ENCODE measurements at places on chromosomes 7 and 10. TPM values are rescaled to one million over a fixed set of nuclear protein-coding genes. Genes with fewer than 3 reads are reported as not detected.
A peak's percentile ranks its signal among the peaks of the same experiment; 100 is the strongest.

CRYGN gene
- total RNA-seq, result not detected

SCIN gene
- total RNA-seq, result not detected

NUTM2E gene
- 0.19 TPM for total RNA-seq

FKBP9 gene
- total RNA-seq, result 0.93 TPM

GCC1 gene
- total RNA-seq, result 14.8 TPM

DNA sequence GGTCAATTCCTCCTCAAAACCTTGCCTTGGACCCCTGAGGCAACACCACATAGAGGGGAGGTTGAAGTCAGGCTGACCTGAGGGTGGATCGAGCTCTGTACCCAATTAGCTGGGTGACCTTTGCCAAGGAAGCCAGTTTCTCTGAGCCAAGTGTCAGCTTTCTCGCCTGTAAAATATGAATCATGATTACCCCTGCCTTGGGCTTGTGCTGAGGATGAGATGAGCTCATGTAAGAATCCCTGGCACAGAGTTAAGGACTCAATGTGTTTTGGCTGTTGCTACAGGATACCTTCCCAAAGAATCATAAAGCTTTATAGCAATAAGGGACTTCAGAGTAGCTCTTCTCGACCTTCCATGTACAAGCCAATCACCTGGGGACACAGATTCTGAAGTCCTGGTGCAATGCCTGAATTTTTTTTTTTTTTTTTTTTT is 43.5 kb upstream of the CACUL1 start:
- no peaks in the 10 kb centered on the region for H3K4me1 ChIP-seq
- H3K4me3 ChIP-seq, result no peak overlapping the region
- no peak for DNase-seq

DNA sequence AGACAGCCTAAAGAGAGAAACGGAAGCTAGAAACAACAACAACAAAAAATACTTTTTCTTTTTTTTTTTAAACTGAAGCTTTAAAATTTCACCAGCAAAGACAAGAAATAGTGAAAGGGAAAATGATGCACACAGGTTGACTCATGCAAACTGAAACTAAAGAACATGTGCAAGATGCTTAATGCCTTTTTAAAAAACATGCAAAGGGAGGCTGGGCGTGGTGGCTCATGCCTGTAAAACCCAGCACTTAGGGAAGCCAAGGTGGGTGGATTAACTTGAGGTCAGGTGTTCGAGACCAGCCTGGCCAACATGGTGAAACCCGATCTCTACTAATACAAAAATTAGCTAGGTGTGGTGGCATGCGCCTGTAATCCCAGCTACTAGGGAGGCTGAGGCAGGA is 15.1 kb upstream of the CUBN start:
- H3K4me3 ChIP-seq, result no peak overlapping the region
- H3K36me3 ChIP-seq, result peaks cover 7% of the 10 kb centered on the region
- peak; percentile 85 for DNase-seq
- peaks cover 23% of the 10 kb centered on the region for H3K4me1 ChIP-seq
- H3K27ac ChIP-seq, result peak overlapping the region; percentile 61

DNA sequence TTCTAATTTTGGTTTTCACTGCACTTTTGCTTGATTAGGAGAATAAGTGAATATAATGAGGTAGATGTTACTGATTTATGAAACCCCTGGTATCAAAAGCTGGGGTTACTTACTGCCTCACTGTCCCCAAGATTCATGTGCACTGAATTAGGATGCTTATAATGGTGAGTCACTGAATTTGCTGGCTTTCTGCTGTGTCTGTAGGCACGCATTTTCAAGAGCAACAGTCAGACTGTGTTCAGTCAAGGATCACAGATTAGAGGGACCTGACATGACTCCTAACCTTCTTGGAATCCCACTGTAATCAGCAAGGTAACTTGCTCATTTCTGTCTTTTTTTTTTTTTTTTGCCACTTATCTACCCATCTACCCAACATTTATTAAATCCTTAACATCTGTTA is 59.7 kb downstream of the GPR85 start:
- no peak overlapping the region for H3K4me3 ChIP-seq
- H3K36me3 ChIP-seq, result no peaks in the 10 kb centered on the region

- no peak overlapping the region for H3K27ac ChIP-seq
- no peak for DNase-seq
- no peaks in the 10 kb centered on the region for H3K4me1 ChIP-seq
These were observed 77.6 kb downstream of the C10orf90 start for GRCh38 chr10:126592901-126593300.

- no peak overlapping the region for H3K4me3 ChIP-seq
- H3K4me1 ChIP-seq, result no peaks in the 10 kb centered on the region
- H3K27me3 ChIP-seq, result peaks cover 3% of the 10 kb centered on the region
- no peaks in the 10 kb centered on the region for H3K36me3 ChIP-seq
- DNase-seq, result no peak
These were observed 40.5 kb downstream of the PDE6C start for GRCh38 chr10:93652857-93653256.

DNA sequence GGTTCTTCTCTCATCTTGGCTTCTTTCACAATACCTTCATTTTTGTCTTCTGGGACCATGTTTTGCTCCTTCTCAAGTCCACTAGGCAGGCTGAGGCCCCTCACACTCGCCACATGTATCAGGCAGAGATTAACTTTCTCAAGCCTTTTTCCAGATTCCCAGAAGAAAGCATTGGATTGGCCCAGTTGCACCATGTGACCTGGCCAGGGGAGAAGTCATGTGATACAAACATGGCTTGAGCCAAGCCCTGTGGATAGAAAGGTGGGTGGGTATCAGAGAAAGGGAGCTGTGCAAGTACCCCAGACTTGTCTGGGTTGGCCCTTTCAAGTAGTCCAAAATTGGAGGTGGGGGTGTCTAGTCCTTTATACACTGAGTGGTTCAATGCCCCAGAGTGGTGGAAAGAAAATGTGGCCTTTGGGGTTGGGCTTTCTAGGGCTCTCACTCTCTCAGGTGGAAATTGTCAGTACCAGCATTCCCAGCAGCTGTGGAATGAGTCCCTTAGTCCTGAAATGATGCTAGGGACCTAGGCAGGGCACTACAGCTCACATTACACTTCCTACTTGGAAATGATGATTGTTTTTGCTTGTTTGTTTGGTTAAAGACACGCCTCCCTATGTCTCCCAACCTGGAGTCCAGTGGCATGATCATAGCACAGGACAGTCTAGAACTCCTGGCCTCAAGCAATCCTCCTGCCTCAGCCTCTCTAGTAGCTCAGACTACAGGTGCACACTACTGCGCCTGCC is 36.9 kb upstream of the C10orf67 start:
- H3K4me3 ChIP-seq, result no peak overlapping the region
- H3K27ac ChIP-seq, result no peak overlapping the region
- H3K4me1 ChIP-seq, result peaks cover 1% of the 10 kb centered on the region
- no peaks in the 10 kb centered on the region for H3K27me3 ChIP-seq

DNA sequence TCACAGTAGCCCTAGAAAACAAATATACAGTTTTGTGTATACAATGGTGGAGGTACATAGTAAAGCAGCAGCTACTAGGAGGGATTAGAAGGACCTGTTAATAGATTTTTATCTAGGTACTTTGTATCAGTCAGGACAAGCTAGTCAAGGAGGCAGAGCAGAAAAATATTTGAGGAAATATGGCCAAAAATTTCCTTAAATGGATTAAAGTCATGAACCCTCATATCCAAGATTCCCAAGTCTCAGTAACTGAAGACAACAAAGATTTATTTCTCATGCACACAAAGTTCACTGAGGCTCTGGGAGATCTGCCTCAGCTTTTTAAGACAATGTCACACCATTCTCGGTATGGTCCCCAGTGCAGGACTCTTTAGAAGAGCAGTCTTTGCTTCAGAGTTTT is 28.1 kb upstream of the ARMC3 start:
- H3K27me3 ChIP-seq, result no peaks in the 10 kb centered on the region
- DNase-seq, result no peak
- H3K27ac ChIP-seq, result no peak overlapping the region
- H3K4me1 ChIP-seq, result no peaks in the 10 kb centered on the region
- H3K36me3 ChIP-seq, result no peaks in the 10 kb centered on the region

GRCh38 chr10:103548581-103549348 is 55.3 kb downstream of the NEURL1 start:
- H3K36me3 ChIP-seq, result no peaks in the 10 kb centered on the region
- no peak overlapping the region for H3K27ac ChIP-seq
- DNase-seq, result no peak
- peaks cover 13% of the 10 kb centered on the region for H3K4me1 ChIP-seq
- H3K27me3 ChIP-seq, result peaks cover 6% of the 10 kb centered on the region

GRCh38 chr10:130409931-130410330 is 273.7 kb downstream of the GLRX3 start:
- no peaks in the 10 kb centered on the region for H3K27me3 ChIP-seq
- H3K27ac ChIP-seq, result no peak overlapping the region
- H3K36me3 ChIP-seq, result no peaks in the 10 kb centered on the region
- no peak overlapping the region for H3K4me3 ChIP-seq

DNA sequence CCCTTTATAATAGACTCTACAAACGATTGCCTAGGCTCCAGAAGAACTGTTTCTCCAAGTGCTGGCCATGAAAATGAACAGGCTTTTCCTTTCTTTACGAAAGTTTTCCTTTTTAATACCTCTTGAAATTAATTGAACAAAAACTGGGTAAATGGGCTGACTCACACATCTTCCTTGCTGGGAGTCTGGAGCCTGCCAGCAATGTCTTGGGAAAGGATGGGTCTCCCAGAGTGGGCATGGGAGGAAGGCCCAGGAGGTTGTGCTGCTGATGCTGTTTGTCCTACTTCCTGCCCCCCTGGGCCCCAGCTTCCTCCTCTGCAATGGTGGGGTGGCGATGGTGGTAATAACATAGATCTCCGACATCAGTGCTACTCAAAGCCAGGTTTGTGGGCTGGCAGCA is 174.1 kb downstream of the RPS24 start:
- H3K27me3 ChIP-seq, result no peaks in the 10 kb centered on the region
- H3K27ac ChIP-seq, result no peak overlapping the region
- H3K4me1 ChIP-seq, result peaks cover 6% of the 10 kb centered on the region
- no peaks in the 10 kb centered on the region for H3K36me3 ChIP-seq

- peaks cover 32% of the 10 kb centered on the region for H3K4me1 ChIP-seq
- H3K27me3 ChIP-seq, result no peaks in the 10 kb centered on the region
- DNase-seq, result peak; percentile 94
- peak overlapping the region; percentile 98 for H3K27ac ChIP-seq
- peak overlapping the region; percentile 98 for H3K4me3 ChIP-seq
These were observed 40.8 kb downstream of the HK1 start for GRCh38 chr10:69318867-69319727.

DNA sequence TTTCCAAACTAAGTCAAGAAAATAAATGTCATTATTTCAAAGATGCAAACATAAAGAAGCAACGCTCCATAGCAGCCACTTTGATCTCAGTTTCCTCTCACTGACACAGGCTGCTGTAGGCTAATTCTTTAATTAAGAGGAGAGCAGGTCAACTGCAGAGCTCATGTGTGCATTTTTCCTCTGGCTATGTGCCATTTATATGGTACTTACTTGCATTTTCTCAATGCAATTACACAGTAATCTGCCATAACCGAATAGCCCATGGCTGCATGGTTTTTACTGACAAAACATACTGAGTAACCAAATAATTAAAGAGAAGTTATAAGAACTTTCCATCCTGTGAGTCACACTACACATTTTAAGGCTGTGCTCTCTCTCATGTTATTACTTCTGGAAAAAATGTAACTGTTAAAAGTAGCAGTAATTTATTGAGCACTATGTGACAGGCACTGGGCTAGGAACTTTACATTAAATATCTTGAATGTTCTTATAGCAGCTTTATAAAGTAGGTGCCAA is 122.0 kb downstream of the ELAPOR2 start:
- H3K4me1 ChIP-seq, result no peaks in the 10 kb centered on the region
- no peak for DNase-seq
- H3K27me3 ChIP-seq, result peaks cover 3% of the 10 kb centered on the region
- H3K36me3 ChIP-seq, result no peaks in the 10 kb centered on the region
- no peak overlapping the region for H3K4me3 ChIP-seq

DNA sequence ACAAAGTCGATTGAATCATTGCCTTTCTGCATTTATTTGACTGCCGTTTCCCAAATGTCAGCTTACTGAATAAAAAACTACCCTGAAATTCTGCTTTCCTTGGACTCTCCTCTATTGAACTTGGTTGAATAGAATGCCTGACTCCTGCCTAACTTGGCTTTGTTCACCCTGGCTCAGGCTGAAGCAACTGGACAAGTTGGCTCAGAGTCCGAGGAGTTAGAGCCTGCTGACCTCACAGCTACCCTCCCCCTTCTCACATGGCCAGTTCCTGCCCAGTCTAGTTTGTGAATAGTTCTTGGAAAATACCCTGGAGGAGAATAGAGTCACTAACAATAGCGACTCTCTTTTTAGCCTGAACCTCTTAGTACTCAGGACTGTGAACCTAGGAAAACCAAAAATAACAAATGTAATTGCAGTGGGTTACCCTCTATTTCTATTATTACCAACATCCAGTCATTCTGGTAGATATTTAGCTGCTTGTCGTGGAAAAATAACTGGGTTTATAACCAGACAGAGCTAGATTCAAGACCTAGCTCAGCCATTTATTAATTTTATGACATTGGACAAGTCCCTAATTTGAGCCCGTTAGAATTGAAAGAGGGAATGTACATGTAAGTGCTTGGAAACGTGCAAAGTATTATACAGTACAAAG is 17.3 kb upstream of the NRBF2 start:
- peaks cover 4% of the 10 kb centered on the region for H3K27me3 ChIP-seq
- no peak overlapping the region for H3K27ac ChIP-seq
- DNase-seq, result no peak

DNA sequence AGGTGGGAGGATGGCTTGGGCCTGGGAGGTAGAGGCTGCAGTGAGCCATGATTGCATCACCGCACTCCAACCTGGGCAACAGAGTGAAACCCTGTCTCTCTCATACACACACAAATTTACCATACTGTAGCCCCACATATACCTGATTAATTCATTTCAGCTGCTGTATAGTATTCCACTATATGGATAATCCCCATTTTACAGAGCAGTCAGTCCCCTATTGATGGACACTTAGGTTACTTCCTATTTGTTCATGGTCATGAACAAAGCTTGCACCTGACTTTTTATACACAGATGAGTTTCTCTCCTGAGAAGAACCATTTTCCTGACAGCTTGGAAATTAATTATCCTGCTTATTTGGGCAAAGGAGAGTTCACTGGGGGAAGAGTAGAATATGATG is 59.2 kb downstream of the EMX2 start:
- H3K27me3 ChIP-seq, result peaks cover 2% of the 10 kb centered on the region
- H3K4me3 ChIP-seq, result no peak overlapping the region
- H3K36me3 ChIP-seq, result no peaks in the 10 kb centered on the region

GRCh38 chr10:132228616-132229015 is 41.9 kb downstream of the DPYSL4 start:
- H3K4me1 ChIP-seq, result peaks cover 35% of the 10 kb centered on the region
- H3K27me3 ChIP-seq, result no peaks in the 10 kb centered on the region
- H3K36me3 ChIP-seq, result no peaks in the 10 kb centered on the region
- H3K27ac ChIP-seq, result peak overlapping the region; percentile 58

DNA sequence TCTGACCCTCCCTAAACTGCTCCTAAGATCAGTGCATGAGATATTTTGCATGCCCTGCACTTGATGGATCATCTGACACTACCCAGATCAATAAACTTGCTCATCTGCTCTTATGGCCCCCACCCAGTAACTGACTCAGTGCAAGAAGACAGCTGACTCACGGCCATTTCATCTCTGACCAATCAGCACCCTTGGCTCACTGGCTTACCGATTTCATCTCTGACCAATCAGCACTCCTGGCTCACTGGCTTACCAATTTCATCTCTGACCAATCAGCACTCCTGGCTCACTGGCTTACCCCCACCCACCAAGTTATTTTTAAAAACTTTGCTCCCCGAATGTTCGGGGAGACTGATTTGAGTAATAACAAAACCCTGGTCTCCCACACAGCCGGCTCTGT is 37.2 kb upstream of the OPTN start:
- DNase-seq, result no peak
- no peak overlapping the region for H3K27ac ChIP-seq
- no peak overlapping the region for H3K4me3 ChIP-seq
- H3K27me3 ChIP-seq, result peaks cover 6% of the 10 kb centered on the region
- no peaks in the 10 kb centered on the region for H3K4me1 ChIP-seq
- no peaks in the 10 kb centered on the region for H3K36me3 ChIP-seq

Data from activated CD4-positive, alpha-beta T cell treated with anti-CD3 and anti-CD28 coated beads, Interleukin-2, amount 10 ng/mL, durations not matched to agents 24 days and 14 days (primary cell).